ENCODE measurements at places on chromosomes 1 and 21. TPM values are rescaled to one million over a fixed set of nuclear protein-coding genes. Genes with fewer than 3 reads are reported as not detected.

KRTAP19-1 gene
- not detected for total RNA-seq

WNT9A gene
- total RNA-seq, result not detected

PGBD5 gene
- total RNA-seq, result not detected

DVL1 gene
- total RNA-seq, result 45.5 TPM

MROH9 gene
- not detected for total RNA-seq

CCDC24 gene
- total RNA-seq, result 0.98 TPM

TRAF3IP3 gene
- 279 TPM for total RNA-seq

CACHD1 gene
- total RNA-seq, result 7.1 TPM

DMBX1 gene
- not detected for total RNA-seq

- H3K36me3 ChIP-seq, result no peaks in the 10 kb centered on the region
- DNase-seq, result peak; percentile 87
- H3K4me3 ChIP-seq, result no peak overlapping the region
- no peak overlapping the region for H3K27ac ChIP-seq
- peaks cover 23% of the 10 kb centered on the region for H3K4me1 ChIP-seq
These were observed 8.8 kb upstream of the FGR start for GRCh38 chr1:27643600-27644368.

- H3K27ac ChIP-seq, result no peak overlapping the region
- DNase-seq, result no peak
- H3K36me3 ChIP-seq, result no peaks in the 10 kb centered on the region
- H3K4me3 ChIP-seq, result no peak overlapping the region
These were observed 44.6 kb downstream of the ZFYVE9 start for GRCh38 chr1:52186449-52186848.

GRCh38 chr21:38804030-38804788 is 1.5 kb upstream of the ETS2 start:
- H3K4me1 ChIP-seq, result peaks cover 17% of the 10 kb centered on the region
- H3K27ac ChIP-seq, result no peak overlapping the region
- peak overlapping the region; percentile 62 for H3K4me3 ChIP-seq
- H3K27me3 ChIP-seq, result no peaks in the 10 kb centered on the region

- H3K4me1 ChIP-seq, result no peaks in the 10 kb centered on the region
These were observed 57.4 kb upstream of the RGS18 start for GRCh38 chr1:192100686-192101468.

DNA sequence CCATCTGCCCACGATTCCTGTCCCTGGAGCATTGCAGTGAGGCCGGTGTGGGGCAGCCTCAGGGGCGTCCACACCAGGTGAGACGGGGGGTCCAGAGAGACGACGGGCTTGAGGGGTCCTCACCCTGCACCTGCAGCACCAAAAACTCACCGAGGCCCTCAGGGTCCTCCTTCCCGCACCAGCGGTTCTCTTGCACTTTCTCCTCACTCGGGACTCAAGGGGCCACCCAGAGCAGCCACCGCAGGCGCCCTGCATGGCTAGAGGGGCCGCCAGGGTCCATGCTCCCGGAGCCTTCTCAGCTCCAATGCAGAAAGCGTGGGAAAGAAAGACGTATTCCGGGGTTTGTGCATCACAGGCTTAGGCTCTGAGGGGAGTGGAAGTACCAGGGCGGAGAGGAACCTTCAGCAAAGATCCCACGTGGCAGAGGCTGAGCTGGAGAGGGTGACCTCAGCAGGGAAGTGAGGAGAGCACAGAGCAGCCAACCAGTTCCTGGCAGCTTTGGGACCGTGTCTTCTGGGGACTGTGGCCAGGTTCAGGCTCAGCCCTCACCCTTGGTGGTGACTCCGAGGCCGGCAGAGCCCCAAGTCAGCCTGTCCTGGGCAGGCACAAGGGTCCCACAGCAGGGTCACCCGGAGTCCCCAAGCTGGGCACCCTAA is 19.5 kb upstream of the COL6A2 start:
- no peak for DNase-seq
- H3K27ac ChIP-seq, result no peak overlapping the region
- no peaks in the 10 kb centered on the region for H3K36me3 ChIP-seq
- no peaks in the 10 kb centered on the region for H3K4me1 ChIP-seq

DNA sequence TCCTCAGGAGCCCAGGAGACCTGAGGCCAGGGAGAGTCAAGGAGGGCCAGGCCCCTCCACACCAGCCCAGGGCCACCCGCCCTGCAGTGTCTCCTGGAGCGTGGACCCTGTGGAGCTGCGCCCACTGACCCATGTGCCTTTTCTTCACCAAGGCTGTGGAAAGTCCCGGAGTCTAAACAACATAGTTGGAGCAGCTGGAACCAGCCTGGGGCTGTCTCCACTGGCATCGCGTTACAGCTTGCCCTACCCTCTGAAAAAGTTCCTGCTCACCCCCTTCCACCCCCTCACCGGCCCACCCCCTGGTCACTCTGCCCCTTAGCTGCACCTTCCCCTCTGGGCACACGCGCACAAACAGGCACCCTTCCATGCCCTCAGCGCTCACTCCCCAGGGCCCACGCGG is 18.3 kb downstream of the KCNC4 start:
- no peaks in the 10 kb centered on the region for H3K4me1 ChIP-seq
- peaks cover 16% of the 10 kb centered on the region for H3K36me3 ChIP-seq
- DNase-seq, result no peak

DNA sequence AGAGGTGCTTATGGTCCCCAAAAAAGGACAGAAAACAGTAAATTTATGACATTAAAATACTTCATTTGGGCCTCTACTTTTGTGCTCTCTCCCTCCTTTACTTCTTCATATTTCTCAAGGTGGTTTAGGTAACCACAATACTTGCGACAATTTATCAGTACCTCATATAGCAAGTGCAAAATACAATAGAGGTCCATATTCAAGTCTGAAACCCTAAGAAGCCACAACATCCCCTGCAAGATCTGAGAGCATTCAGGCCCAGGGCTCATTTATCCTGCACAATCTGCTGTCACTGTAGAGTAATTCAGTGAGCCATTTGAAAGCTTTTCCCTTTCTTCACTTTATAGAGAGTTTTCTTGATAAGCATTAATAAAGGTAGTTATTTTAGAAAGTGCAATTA is 24.2 kb upstream of the ATP6V1G3 start:
- peak overlapping the region; percentile 10 for H3K27ac ChIP-seq
- no peaks in the 10 kb centered on the region for H3K27me3 ChIP-seq
- peak; percentile 29 for DNase-seq
- no peaks in the 10 kb centered on the region for H3K36me3 ChIP-seq

GRCh38 chr1:100053727-100054126 is 79.0 kb downstream of the SASS6 start:
- no peak overlapping the region for H3K27ac ChIP-seq
- H3K27me3 ChIP-seq, result no peaks in the 10 kb centered on the region
- H3K36me3 ChIP-seq, result peaks cover 34% of the 10 kb centered on the region
- DNase-seq, result no peak
- H3K4me3 ChIP-seq, result no peak overlapping the region
- H3K4me1 ChIP-seq, result peaks cover 3% of the 10 kb centered on the region

DNA sequence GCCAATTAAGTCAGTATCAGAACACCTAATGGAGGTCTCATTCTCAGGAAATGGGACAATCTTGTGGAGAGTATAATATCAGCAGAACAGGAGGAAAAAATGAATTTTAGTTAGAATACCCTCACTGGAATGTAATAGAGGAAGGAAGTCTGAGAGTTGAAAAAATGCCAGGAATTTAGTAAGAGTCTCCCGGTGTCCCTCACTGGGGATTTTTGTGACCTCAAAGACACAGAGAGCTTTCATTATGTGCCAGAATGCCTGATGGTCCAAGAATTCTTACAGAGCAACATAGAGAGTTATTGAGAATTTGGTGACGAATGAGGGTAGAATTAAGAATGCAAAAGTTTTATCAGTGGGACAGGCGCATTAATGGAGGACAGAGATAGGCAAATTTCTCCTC is 443.5 kb upstream of the B3GALT2 start:
- H3K27me3 ChIP-seq, result no peaks in the 10 kb centered on the region
- no peaks in the 10 kb centered on the region for H3K36me3 ChIP-seq
- no peak overlapping the region for H3K27ac ChIP-seq
- H3K4me1 ChIP-seq, result peaks cover 5% of the 10 kb centered on the region
- H3K4me3 ChIP-seq, result no peak overlapping the region
- no peak for DNase-seq

DNA sequence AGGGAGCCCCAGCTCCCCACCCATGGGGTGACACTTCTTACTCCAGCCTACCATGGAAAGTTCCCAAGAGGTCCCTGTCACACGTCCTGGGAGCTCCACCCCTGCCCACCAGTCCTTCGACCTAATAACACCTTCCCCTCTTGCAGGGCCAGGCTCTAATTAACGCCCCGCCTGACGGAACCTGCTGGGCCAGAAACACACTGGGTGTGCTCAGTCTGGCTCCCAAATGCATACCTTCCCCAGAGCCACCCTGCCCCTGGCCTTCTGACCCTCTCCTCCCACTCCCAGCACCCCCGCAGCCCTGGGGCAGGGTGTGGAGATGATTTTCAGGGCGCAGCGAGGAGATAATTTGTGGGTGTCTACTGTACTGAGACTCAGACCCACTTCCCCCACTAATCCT is 20.6 kb downstream of the PGLYRP3 start:
- H3K4me1 ChIP-seq, result peaks cover 23% of the 10 kb centered on the region
- DNase-seq, result no peak
- peaks cover 6% of the 10 kb centered on the region for H3K27me3 ChIP-seq
- no peaks in the 10 kb centered on the region for H3K36me3 ChIP-seq

All from CD4-positive, alpha-beta T cell (primary cell).